ENCODE measurements at places on chromosomes 1 and 21.

DNA sequence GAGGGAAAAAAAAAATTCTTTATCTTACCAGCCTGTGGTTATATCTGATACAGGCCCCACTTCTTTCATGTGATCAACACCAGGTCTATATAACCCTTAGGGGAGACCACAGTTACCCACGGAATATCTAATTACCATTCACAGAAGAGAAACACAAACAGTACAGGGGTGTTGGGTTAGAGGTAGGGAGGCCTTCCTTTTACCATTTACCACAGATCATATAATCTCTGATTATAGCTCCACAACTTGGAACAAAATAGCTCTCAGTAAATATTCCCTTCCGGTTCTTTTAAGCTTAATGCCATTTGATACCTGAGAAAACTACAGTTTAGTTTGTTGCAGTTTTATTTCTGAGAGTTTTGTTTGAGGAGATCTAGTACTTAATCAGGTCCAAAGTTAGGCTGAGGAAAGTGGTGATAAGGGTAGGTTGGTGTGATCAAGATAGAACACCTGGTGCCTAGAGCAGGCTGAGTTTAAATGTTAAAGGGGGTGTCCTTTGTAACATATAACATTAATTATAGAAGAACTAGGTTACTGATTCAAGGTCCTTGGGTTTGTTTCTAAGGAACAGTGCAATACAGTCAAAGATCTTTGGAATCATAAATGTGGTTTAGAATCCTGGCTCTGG lies 14.1 kb downstream of the EPB41 start:
- DNase-seq: no peak

GRCh38 chr1:117571496-117571895 lies 34.4 kb upstream of the TENT5C start:
- DNase-seq: no peak

GRCh38 chr1:79042117-79042516 lies 35.6 kb upstream of the ADGRL4 start:
- peak; percentile 74 for DNase-seq

DNA sequence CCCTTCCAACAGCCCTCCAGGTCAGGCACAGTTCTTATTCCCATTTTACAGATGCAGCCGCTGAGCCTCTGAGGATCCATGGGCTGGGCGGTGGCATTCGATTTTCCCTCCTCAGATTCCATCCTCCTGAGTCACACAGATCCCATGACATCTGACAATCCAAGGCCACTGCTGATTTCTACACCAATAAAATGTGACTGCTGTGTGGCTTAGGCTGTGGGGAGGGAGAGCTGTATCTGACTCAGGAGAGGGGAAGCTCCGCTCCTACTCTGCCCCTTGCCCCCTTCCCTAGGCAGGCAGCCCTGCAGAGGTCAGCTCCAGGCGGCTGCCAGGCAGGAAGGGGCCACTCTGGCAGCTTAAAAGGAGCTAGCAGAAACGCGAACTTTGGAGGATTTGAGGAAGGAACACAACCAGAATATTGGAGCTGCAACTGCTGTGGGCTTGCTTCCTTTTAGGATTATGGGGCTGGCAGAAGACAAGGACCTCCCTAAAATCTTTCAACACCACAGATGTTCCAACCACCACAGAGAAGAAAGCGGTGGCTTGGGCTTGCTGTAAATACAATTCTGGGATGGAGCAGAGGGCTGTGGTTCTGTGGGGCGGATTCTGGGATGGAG lies 50.0 kb downstream of the MRPL37 start:
- DNase-seq: peak; percentile 65

DNA sequence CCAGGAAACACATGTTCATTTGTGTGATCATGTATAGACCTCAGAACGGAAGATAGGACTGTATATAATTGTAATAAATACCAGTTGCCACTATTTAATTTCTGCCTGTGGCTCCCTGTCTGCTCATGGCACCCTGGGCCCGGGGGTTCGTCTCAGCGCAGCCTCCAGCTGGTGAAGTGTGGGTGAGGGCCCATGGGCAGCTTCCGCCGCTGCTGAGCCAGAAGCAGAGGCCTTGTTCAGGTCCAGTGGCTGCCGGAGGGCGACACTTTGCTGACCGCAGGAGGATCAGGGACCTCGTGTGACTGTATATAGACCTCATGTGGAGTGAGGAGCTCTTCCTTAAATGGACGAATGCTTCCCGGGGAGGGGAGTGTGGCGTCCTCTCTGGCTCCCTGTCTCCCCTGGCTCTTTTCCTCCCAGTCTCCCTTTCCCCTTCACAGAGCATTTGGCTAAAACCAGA lies 155.9 kb downstream of the PEX14 start:
- DNase-seq: no peak

- peak; percentile 8 for DNase-seq
These were observed 31.5 kb downstream of the FOXD2 start for GRCh38 chr1:47469390-47469759.

DNA sequence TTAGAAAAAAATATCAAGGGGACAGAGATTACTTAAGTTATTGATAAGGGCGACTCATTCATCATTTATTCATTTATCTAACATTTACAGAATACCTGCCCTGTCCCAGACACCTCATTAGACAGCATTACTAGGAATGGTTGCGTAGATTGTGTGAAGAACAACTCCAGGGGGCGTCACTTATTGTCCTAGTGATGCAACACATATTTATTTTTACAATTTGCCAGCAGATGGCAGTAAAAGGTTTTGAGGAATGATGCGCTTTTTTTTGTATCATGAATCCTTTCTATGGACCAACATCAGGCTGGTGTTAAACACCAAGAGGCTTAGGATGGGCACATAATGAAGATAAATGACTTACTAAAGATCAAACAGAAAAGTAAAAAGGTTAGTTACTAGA lies 5.5 kb downstream of the NCAM2 start:
- peak; percentile 48 for DNase-seq

DNA sequence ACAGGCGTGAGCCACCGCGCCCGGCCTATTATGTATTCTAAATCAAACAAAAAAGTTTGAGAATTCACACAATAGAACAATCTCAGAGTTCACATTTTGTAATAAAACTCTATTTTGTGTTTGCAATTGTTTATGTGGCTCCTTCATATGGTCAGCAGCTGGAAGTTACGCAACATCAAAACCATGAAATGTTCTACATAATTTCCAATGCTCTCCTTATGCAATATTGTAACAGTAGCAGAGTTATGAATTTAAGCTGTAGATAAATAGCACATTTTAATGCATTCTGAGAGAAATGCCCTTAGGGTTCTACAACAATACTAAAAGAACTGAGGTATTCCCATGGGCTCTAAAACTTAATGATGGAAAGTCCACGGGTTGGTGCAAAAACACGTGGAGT lies 62.3 kb upstream of the COL11A1 start:
- DNase-seq: peak; percentile 14

GRCh38 chr1:205355075-205355453 lies 1.7 kb downstream of the KLHDC8A start:
- peak; percentile 72 for DNase-seq

DNA sequence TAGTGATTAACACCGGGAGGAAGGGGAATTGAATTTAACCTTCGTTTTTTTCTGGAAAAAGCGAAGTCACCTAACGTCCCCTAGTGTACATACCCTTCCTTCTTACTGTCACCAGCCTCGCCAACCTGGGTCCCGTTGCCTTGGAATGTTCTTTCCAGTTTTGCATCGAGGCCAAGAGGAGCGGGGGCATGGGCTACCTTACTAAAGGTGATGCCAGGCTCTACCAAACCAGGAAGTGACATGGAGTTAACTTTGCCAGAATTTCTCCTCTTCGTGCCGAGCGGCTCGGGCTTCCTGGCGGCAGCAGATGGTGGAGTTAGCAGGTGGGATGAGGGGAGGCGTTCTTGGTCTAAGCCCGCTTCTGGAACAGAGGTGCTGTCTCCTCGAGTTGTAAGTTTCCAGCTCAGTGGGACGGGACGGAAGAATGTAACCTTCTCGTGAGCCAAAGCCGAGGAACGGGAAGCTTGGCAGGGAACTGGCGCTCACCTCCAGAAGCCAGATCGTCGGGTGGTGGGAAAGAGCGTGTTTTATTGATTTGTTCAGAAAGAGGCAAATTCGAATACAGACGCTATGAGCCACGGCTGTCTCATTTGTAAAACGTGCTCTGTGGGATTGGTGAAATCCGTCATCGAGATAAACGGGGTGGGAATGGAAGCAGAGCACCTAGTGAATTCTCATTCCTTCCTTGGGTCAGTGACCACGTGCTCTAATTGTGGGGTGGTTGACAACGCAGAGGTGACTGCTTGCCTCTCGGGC lies 486 bp downstream of the NIPAL3 start:
- DNase-seq: peak; percentile 20

DNA sequence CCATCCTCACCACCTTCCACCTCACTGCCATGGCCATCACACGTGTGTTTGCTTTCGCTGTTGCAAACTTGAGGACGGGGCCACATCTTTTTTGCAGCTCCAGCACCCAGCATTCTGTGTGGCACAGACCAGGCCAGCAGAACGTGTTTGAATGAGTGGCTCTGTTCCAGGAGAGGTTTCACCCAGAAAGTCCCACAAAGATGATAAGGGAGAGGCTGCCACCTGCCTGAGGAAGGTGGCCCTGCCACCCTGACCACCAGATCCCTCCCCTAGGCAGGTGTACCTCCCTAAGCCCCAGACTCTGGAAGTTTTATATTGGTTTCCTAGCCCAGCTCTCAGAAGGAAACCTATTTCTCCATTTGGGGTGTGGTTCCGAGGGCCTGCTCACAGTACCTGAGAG lies 252.1 kb downstream of the KAZN start:
- DNase-seq: no peak

GRCh38 chr1:228081578-228082213 lies 812 bp upstream of the ARF1 start:
- DNase-seq: no peak

DNA sequence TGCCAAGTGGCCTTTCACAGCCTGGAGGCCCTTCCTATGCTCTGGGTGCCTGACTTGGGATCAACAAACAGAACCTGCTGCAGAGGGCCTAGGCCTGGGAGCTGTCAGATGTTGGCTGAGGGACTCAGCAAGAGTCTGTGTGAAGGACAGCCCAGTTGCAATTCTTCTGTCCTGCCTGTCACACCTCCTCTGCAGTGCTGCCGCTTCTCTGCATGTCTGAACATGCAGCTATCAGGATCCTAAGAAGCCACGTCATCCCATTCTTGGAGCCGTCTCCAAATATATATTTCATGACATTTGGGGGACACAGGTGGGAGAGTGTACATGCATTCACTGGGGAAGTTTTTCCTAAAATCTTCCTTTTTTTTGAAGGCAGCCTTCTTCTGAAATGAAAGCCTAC lies 8.6 kb downstream of the FCAMR start:
- no peak for DNase-seq

DNA sequence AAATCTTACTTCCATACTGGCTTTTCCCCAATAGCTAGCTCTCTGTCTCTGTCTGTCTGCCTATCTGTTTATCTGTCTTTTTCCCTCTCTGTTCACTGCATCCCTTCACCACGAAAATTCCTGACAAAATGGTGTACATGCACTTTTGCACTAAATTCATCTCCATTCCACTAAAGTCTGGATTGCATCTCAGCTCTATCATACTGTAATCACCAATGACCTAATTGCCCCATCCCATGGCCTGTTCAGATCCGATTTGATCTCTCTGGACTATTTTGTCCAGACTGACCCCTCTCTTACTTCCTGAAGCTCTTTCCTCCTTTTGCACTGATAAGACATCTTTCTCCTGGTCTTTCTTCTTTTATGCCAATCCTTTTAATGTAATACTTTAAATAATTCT lies 112.5 kb upstream of the USH2A start:
- DNase-seq: no peak

GRCh38 chr21:35579520-35580293 lies 480.6 kb downstream of the SETD4 start:
- no peak for DNase-seq

GRCh38 chr21:31191553-31191952 lies 152.5 kb downstream of the TIAM1 start:
- no peak for DNase-seq

- peak; percentile 92 for DNase-seq
These were observed 3.4 kb upstream of the PLEKHM2 start for GRCh38 chr1:15680561-15681348.
